HuH-7.5 (cell line): ENCODE measurements at places on chromosomes 7 and 10.

GRCh38 chr7:100573691-100574361, at the start of gene SAP25:
Gene SAP25, minus strand, starts transcription at chr7:100573900. Its CDS starts 158 bp downstream, at chr7:100573742.
- no peak for DNase-seq

- no peak for DNase-seq
Observed at GRCh38 chr7:151541709-151542499, 22.2 kb upstream of the RHEB start.

DNA sequence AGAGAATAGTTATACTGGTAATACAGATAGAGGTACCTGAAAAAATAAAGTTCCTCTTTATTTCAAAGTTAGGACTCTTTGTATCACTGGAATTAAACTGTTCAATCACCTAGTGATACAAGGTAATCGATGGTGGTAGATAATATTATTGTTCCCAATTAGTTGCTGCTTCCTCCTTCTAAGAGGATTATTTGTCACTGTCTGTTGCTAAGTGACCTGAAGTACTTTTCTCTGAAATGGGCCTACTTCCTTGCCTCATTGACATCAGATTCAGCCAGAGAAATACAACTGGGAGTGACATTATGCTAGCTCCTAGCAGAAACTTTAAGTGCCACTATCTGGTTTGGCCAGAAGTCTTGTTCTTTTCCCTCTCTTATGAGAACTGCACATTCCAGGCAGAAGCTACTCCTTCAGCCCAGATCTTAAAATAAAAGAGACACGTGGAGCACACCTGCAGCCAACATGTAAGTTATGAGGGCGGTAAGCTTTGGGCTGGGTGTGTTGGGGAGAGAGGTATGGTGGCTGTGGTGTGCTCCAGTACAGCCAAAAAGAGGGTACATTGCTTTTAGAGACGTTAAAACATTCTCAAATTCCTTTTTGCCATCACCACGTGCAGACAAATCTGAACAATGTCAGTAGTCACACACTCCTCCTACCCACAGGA, 54.8 kb downstream of the MINDY3 start:
- no peak for DNase-seq

DNA sequence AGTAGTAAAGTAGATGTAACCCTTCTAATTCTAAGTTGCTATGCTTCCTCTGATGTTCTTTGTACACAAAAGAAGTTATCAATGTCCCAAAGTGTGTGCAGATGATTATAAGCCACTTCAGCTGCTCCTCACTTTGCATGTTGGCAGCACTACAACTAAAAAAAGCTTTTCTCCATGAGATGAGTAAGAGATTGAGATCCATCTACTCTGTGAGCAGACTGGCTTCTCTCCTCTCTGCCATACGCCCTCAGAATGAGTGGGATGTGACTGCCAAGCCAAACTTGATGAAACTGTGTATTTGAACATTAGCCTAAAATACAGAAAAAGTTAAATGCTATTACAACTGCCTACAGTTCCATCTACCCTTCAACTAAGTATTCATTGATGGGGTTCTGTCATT, 102.9 kb upstream of the ETV1 start:
- DNase-seq = no peak

GRCh38 chr7:134120405-134120804, 6.7 kb upstream of the LRGUK start:
- DNase-seq = no peak

DNA sequence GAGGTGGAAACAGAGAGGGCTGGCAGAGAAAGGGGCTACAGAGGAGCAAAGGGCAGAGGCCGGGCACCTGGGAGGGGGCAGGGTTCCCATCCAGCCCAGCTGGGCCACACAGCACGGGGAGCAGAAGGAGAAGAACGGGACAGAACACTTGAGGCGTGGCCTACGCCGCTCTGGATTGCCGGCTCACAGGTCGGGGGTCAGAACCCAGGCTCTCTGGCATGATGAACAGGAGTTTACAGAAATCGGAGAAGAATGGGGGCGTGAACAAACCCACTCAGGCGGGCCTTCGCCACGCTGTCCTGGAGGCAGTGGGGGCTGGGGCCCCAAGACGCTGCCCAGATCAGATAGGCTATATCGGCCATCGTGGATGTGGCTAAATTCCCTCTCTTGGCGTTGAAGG, 362.2 kb upstream of the SHH start:
- no peak for DNase-seq

GRCh38 chr10:71746344-71747037, 26.8 kb downstream of the VSIR start:
- no peak for DNase-seq

DNA sequence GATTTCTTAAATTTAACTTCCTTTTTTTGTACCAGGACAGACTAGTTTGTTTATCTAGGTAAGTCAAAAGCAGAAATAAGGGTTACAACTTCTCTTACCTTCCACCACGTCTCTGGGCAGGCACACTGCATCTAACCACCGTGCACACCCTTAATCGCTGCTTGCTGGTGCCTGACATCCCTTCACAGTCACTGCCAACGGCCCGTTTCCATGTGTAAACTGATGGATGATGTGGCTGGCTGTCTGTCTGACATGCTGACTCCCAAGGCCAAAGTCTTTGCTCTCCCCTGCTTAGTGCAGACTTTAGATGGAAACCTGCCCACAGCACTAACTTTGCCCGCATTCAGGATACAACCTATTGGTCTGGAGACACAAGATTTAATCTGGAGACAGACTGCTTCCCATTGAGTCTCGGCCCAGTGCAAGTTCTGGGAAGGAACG, 1.1 kb downstream of the TMEM273 start:
- no peak for DNase-seq

DNA sequence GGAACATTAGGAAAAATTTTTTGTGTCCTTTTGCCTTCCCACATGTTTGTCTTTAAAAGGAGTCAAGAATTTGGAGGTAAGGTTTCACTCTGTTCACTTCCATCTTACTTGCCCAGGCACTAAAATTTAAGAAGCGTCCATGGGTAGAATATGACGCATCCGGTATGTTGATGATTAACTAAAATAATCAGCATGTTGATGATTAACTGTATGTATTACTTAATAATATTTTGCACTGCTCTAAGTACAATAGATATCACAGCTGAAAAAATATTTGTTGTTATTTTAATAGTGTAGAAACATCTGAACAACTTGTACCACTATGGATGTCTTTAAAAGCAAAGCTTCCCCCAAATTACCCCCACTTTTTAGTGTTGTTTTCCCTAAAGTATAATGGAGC, 11.5 kb downstream of the ANKRD22 start:
- no peak for DNase-seq

- DNase-seq = no peak
Observed at GRCh38 chr10:99548041-99548530, 15.3 kb downstream of the NKX2-3 start.

- no peak for DNase-seq
Observed at GRCh38 chr7:104926601-104927041, 87.4 kb upstream of the KMT2E start.

- no peak for DNase-seq
Observed at GRCh38 chr7:153190452-153190851, 430.9 kb downstream of the ACTR3B start.

DNA sequence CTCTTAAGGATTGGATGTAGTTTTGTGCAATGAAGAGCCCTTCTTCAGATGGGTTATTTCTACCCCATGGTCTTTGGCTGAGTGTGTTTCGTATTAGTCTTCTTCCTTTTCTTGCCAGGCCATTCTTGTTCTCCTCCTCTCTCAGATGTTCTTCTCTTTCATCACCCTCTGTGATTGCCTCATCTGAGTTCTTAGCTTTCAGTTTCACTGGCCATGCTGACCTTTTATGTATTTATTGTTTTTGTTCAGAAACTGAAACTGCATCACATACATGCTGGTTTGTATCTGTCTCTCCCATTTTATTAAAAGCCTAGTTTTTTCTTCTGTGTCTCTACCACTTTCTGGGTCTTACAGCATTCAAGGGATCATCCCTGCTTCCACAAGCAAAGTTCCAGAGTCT, 21.7 kb upstream of the PCGF5 start:
- no peak for DNase-seq

DNA sequence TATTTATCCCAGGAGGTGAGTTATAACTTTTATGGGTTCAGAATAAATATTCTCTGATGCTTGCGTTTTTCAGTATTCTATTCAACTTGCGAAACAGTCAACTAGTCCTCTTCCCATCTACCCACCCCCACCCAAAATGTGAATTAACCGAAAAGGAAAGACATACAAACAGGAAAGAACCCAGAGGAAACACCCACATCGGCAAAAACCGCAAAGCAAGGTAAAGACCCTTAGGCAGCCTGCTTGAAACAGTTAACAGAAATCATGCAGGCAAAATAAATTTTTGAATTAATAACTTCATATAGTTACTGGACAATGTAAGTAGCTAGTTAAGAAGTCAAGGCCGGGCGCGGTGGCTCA, 5.4 kb downstream of the ZC3HAV1 start:
- no peak for DNase-seq

DNA sequence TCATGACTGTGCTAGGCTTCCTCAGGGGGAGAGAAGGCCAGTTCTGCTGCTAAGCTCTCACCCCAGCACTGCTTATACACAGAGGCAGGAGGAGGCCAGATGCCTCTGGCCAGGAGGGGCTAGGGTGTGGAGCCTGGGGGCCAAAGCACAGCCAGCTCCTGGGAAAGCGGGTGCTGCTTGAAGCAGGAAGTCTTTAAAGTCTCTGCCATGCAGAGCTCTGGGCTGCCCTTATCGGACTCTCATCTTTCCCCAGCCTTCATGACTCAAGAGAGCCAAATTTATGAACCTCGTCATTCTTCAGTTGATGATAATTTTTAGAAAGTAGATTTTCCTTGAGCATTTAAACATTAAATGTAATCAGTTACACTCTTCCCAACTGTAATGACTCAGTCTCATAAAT, 11.2 kb upstream of the TSPAN14 start:
- no peak for DNase-seq

DNA sequence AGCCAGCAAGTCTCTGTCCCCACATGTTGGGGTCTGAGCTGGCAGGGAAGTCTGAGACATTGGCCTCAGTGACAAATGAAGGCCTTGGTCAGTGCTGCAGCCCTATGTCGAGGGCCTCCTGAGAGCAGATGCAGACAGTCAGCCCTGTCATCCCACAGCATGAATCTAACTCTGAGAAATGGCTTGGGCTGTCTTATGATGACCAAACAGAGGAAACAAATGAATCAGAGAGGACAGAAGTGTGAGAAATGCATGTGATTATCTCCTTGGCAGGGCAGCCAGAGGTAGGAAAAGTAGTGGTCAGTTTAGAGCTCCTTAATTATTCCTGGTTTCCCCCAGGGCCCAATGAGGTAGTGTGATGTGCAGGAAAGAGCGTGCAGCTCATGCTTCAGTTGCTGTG, 287.6 kb downstream of the SORCS3 start:
- DNase-seq = no peak

GRCh38 chr7:128963327-128963757, 25.6 kb downstream of the IRF5 start:
- no peak for DNase-seq

DNA sequence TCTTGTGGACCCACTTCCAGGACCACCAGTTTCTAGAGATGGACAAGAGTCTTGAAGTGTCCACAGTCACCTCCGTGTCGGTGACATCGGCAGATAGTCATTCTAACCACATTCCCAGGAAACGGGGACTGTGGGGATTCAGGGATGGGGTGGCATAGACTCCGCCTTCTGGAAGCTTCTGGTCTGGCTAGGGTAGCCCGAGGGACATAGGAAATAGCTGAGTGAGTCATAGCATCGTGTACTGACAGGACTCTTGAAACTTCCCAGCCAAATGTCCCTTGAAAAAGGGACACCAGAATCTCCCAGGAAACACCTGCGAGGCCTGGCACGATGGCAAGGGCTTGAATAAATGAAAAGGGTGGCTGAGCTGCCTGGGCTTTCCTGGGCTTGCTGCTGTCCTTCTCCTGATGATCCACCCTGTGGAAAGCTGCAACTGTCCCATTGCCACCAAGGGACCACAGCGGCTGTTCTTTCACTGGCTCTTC, 84.1 kb upstream of the LRRC4 start:
- no peak for DNase-seq
